ENCODE measurements at places on chromosomes 5 and 9. TPM values are rescaled to one million over a fixed set of nuclear protein-coding genes. Genes with fewer than 3 reads are reported as not detected.

DNA sequence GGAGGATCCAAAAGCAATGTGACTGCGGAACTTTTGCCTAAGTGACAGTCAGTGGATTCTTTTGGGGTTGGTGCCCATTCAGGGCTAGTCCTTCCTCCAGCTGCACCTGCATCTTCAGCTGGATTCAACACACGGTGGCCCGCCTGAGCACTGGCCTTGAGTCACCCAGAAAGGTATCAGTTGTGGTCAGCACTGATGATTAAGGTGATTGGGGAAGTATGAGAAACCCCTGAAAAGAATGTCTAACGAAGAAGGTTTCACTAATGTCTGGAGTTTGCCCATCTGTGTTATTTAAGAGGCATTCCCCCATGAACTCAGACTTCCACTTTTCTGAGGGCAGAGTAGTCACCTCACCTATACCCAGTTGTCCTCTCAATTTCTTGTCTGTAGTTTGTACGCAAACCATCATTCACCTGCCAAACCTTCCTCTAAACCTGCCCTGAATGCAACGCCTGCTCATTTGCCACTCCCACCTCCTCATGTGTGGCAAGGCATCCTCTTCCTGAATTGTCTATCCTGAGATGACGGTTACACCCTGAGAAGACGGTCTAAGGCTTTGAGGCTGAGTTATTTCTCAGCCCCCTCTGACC, 27.2 kb downstream of the CSF2 start:
- no peaks in the 10 kb centered on the region for H3K27me3 ChIP-seq
- no peaks in the 10 kb centered on the region for H3K4me1 ChIP-seq
- H3K27ac ChIP-seq: no peak overlapping the region
- H3K36me3 ChIP-seq: no peaks in the 10 kb centered on the region
- H3K4me3 ChIP-seq: no peak overlapping the region
- DNase-seq: no peak

DNA sequence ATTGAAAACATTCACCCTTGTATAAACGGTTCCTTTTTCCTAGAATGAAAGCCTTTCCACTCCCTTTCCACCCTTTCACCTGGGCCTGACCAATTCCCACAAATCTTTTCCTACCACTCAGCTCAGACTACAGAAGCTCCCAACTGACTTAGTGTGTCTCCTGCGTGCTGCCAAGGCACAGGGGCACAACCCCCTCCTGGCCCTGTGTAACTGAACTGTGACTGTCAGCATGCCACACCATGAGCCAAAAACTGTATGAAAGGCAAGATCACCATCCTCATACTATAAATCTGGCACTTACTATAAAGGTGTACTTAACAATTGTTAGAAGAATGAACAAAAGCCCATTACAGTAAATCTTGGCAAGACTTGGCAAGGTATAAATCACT, 11.5 kb downstream of the NOL8 start:
- peaks cover 5% of the 10 kb centered on the region for H3K36me3 ChIP-seq
- no peaks in the 10 kb centered on the region for H3K4me1 ChIP-seq
- DNase-seq: no peak
- H3K27me3 ChIP-seq: no peaks in the 10 kb centered on the region
- no peak overlapping the region for H3K4me3 ChIP-seq

DNA sequence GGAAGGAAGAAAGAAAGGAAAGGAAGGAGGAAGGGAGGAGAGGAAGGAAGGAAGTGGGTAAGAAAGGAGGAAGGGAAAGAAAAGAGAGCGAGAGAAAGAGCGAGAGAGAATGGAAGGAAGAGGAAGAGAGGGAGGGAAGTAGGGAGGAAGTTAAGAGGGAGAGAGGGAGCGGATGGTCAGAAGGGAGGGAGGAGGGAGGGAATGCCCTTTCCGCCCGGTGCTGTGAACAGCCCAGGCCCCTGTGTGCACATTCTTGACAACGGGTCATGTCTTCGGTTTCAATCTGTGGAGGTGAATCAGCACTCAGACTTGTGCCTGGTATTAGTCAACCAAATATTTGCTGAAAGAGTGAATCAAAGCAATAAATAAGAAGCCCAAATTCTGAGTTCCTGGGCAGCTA, 39.2 kb downstream of the PRUNE2 start:
- H3K36me3 ChIP-seq: no peaks in the 10 kb centered on the region
- no peak overlapping the region for H3K4me3 ChIP-seq
- no peaks in the 10 kb centered on the region for H3K27me3 ChIP-seq
- H3K4me1 ChIP-seq: peaks cover 41% of the 10 kb centered on the region
- H3K27ac ChIP-seq: no peak overlapping the region
- no peak for DNase-seq

GRCh38 chr9:135887021-135887507, 20.3 kb downstream of the CAMSAP1 start:
- H3K27me3 ChIP-seq: no peaks in the 10 kb centered on the region
- H3K4me3 ChIP-seq: no peak overlapping the region
- H3K36me3 ChIP-seq: no peaks in the 10 kb centered on the region
- no peak overlapping the region for H3K27ac ChIP-seq
- no peak for DNase-seq
- peaks cover 28% of the 10 kb centered on the region for H3K4me1 ChIP-seq

DNA sequence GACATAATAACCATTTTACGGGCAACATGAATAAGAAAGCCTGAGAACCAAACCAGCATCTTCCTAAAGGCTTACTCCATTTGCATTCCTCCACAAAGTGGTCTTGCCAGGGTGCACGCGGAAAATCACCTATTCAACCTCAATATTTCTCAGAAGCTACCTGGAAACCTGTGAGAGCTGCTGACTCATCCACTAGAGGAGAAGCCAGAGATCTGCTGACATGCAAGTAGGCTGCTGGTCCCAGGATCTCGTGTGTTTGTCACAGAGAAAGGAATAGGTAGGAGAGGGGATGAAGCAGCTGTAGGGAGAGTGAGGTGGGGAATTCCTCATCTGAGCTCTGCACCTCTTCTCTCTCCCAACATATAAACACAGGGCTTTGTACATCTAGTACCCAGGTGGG, 138.1 kb downstream of the ADAMTS12 start:
- no peaks in the 10 kb centered on the region for H3K36me3 ChIP-seq
- no peak for DNase-seq
- no peak overlapping the region for H3K4me3 ChIP-seq
- H3K27me3 ChIP-seq: no peaks in the 10 kb centered on the region
- no peak overlapping the region for H3K27ac ChIP-seq
- no peaks in the 10 kb centered on the region for H3K4me1 ChIP-seq

SLC38A9 gene
- 41.6 TPM for total RNA-seq

DNA sequence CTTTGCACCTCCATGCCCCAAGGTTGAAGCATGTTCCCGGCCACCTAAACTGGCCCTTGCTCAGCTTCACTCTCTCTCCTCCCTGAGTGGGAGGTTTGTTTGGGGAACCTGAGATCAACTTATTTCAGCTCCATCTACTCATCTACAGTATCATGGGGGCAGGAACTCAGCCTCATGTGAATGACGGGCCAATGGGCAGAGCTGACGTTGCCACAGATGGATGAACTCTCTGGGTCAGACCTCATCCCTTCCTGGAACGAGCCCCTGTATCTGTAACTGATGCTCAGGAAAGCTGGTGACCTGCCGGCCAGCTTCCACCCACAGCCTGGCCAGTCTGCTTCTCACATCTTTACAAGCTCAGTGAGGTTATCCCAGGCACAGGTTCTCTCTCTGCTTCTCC, 369.6 kb downstream of the IRX2 start:
- H3K36me3 ChIP-seq: no peaks in the 10 kb centered on the region
- DNase-seq: no peak
- no peak overlapping the region for H3K4me3 ChIP-seq
- no peaks in the 10 kb centered on the region for H3K27me3 ChIP-seq

- H3K36me3 ChIP-seq: no peaks in the 10 kb centered on the region
- peak; percentile 76 for DNase-seq
- H3K27me3 ChIP-seq: no peaks in the 10 kb centered on the region
- H3K4me3 ChIP-seq: no peak overlapping the region
- H3K27ac ChIP-seq: no peak overlapping the region
Measured at GRCh38 chr5:106454651-106455415, 1215.9 kb downstream of the EFNA5 start.

DNA sequence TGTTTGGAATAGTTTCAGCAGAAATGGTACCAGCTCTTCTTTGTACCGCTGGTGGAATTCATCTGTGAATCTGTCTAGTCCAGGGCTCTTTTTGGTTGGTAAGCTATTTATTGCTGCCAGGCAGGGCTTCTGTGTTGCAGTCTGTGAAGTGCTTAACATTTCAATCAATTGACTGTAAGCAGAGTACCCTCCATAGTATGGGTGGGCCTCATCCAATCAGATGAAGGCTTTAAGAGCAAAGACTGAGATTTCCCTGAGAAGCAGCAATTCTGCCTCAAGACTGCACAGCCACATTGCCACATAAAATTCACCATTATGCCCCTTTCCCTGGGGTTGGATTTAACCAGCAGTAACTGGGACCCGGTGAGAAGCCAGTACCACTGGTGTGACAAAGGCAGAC, 98.9 kb upstream of the ICE1 start:
- DNase-seq: no peak
- no peak overlapping the region for H3K27ac ChIP-seq
- no peak overlapping the region for H3K4me3 ChIP-seq
- peaks cover 21% of the 10 kb centered on the region for H3K4me1 ChIP-seq

GRCh38 chr5:136538534-136538933, 173.2 kb upstream of the TRPC7 start:
- no peak overlapping the region for H3K4me3 ChIP-seq
- H3K36me3 ChIP-seq: no peaks in the 10 kb centered on the region
- no peak overlapping the region for H3K27ac ChIP-seq
- no peaks in the 10 kb centered on the region for H3K27me3 ChIP-seq

DNA sequence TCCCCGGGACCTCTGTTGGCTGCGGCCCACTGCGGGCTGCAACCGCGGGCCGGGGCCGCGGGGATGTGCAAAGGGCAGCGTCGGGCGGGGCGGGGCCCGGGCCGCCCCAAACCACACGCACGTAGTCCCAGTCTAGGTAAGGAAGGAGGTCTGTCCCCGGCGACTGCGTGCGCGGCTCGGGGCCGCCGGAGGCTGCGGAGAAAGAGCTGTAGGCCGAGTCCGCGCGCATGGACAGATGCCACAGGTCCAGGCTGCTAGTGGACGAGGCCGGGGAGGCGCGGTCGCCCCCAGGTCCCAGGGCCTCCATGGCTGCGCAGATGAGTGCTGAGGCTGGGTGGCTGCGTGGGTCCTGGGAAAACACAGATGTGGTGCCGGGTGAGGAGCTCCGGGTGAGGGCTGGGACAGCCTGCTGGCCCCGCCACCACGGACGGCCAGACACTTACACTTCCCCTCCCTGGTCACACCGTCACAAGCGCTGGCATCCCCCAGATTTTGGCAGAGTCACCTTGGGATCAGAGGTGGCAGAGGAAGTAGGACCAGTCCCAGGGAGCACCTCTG, 4.5 kb downstream of the SHROOM1 start:
- H3K36me3 ChIP-seq: no peaks in the 10 kb centered on the region
- peak overlapping the region; percentile 44 for H3K4me3 ChIP-seq
- peaks cover 100% of the 10 kb centered on the region for H3K27me3 ChIP-seq
- H3K27ac ChIP-seq: no peak overlapping the region
- DNase-seq: peak; percentile 57
- no peaks in the 10 kb centered on the region for H3K4me1 ChIP-seq

DNA sequence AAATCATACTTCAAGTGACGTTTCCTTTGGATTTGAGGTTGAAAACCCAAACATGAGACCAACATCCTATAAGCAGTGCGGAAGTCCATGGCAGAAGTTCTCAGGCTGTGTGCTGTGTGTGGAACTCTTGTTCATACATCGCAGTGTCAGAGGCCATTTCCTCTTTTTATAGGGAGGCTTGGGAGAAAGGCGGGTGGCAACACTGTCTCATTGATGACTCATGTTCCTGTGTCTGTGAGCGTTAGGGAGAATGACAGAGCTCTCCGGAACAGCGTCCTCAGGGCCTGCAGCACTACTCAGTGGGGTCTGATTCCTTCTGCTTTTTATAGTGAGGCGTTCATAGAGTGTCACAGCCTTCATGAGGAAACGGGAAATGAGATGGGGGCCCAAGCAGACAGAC, 98.8 kb upstream of the BASP1 start:
- no peaks in the 10 kb centered on the region for H3K27me3 ChIP-seq
- no peaks in the 10 kb centered on the region for H3K36me3 ChIP-seq
- no peak overlapping the region for H3K27ac ChIP-seq
- no peak overlapping the region for H3K4me3 ChIP-seq

KCNV2 gene
- not detected for total RNA-seq

MRPL22 gene
- total RNA-seq: 49.1 TPM

DNA sequence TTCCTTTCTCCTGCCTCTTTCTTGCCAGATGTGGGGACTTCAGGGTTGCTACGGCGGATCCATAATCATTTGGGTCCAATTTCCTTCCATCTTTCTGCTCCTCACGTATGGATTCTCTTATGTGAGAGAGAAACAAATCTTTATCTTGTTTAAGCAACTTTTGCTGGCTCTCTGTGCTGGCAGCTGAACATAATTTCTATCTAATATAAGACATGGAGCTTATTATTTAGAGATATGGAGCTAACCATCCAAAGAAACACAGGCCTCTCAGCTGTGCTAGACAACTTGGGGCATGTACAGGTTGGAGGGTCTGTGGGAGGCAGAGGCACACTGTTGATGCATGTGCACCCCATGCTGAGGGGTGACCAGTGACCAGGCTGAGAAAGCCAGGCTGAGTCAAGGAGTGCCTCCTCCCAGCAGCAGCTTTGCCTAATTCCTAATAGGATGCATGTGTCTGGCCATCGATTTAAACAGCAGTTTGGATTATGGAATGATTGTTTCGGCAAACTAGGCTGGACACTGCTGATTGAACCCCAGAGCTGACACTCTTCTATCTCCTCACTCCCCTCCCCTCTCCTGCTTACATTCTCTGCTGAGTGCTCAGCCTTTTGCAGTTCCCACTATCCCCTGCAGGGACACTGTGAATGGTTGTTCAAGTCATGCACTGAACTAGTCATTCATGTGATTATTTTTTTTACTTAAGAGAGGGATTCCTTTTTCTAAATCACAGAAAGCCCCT, 195.8 kb downstream of the ERCC6L2 start:
- DNase-seq: peak; percentile 67
- no peaks in the 10 kb centered on the region for H3K27me3 ChIP-seq
- peaks cover 16% of the 10 kb centered on the region for H3K4me1 ChIP-seq
- no peak overlapping the region for H3K4me3 ChIP-seq
- no peak overlapping the region for H3K27ac ChIP-seq

GRCh38 chr5:176809544-176810080, 747 bp upstream of the UNC5A start:
- H3K36me3 ChIP-seq: no peaks in the 10 kb centered on the region
- no peak overlapping the region for H3K27ac ChIP-seq
- peaks cover 76% of the 10 kb centered on the region for H3K27me3 ChIP-seq
- DNase-seq: peak; percentile 74

PCDHB10 gene
- 9.3 TPM for total RNA-seq

- DNase-seq: no peak
- H3K27me3 ChIP-seq: no peaks in the 10 kb centered on the region
- no peaks in the 10 kb centered on the region for H3K4me1 ChIP-seq
- no peak overlapping the region for H3K4me3 ChIP-seq
- no peak overlapping the region for H3K27ac ChIP-seq
Measured at GRCh38 chr9:16171911-16172310, 619.1 kb downstream of the CCDC171 start.
